ENCODE measurements at places on chromosomes 11 and 22. TPM values are rescaled to one million over a fixed set of nuclear protein-coding genes. Genes with fewer than 3 reads are reported as not detected.

DNA sequence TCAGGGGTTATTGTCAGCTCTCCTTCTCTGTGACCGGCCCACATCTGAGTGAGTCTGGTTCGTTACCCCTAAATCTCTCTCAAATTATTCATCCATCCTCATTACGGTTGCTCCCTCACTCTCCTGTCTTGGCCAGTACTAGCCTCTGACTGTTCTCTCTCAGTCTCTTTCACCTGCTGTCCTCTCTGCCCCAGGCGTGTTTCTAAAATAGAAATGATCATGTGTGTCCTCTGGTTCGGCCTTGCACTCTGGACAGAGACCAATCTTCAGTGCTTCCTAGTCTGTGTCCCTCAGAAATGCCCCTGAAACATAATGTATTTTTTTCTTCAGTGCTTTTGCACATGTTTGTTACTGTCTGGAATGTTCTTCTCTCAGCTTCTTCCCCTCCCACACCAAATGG lies 4.9 kb downstream of the PSMD13 start:
- DNase-seq, result no peak

DNA sequence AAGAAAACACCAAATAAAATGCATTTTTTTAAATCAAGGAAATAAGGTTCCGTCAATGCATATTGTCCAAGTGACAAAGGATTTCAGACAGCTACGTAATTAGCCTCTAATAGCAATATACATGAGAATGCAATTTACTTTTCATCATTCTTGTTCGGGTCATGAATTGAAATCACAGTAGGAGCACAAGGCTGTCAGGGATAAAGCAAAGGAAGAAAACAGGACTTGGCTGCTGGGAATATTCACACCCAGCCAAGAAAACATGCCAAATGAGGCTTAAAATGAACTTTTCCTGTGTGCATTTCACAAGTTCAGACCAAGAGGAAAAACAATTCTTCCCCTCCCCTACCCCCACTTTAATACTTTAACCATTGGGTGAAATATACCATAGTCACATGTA lies 188.6 kb downstream of the CWF19L2 start:
- DNase-seq, result no peak

GRCh38 chr11:57428643-57429042 lies 1.7 kb upstream of the SLC43A3 start:
- DNase-seq, result no peak

GRCh38 chr11:1256257-1257045 lies 33.6 kb downstream of the MUC5B start:
- no peak for DNase-seq

DNA sequence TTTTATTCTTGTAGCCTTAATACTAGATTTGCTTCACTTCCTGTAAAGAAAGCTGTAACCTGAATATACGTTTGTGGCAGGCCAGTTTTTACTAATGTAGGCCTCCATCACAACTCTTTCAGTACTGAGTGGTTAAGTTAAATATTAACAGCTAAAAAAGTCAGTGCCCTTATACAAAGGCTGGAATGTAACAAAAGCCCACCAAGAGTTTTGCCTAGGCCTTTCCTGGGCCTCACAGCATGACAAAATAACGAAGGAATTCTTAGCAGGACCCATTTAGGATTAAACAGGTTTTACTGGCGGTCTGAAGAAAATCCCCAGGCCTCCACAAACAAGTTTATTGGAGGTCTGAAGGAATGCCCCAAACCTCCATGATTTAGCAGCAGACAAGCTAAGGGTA lies 43.7 kb downstream of the PIWIL3 start:
- no peak for DNase-seq

DNA sequence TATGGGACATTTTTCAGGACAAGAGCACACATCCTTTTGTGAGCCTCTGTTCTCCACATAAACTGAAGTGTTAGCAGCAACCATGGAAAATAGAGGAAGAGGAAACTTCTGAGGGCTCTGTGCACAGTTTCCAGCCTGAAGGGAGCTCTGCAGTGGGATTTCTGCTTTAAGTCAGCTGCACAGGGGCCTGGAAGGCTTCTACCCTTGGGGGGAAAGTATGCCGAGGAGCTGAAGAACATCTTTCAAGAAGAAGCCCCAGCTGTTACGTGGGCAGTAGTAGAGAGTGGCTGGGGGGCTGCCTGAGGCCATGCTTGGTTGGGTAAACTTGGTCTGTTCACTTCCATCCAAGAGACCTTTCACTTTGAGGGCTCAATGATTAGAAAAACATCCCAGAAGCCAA lies 82.7 kb upstream of the EED start:
- DNase-seq, result no peak

DNA sequence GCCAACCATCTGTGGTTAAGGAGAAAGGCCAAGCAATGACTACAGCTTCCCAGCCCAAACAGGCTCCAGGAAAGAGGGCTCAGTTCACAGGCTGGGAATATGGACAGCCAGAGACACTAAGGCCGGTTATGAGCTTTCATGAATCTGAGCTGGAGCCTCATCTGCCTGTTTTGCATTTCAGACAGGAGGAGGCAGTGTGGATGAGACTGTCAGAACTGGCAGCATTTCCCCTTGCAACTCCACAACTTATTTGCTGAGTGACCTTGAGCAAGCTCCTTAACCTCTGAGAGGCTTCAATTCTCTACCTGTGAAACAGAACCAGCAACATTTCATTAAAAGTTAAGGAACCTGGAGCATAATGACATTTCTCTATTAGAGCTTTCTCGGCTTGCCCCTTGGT lies 264.0 kb downstream of the ETS1 start:
- DNase-seq, result peak; percentile 52

- DNase-seq, result no peak
These were observed 62.9 kb upstream of the CSNK2A3 start for GRCh38 chr11:11415901-11416300.

DNA sequence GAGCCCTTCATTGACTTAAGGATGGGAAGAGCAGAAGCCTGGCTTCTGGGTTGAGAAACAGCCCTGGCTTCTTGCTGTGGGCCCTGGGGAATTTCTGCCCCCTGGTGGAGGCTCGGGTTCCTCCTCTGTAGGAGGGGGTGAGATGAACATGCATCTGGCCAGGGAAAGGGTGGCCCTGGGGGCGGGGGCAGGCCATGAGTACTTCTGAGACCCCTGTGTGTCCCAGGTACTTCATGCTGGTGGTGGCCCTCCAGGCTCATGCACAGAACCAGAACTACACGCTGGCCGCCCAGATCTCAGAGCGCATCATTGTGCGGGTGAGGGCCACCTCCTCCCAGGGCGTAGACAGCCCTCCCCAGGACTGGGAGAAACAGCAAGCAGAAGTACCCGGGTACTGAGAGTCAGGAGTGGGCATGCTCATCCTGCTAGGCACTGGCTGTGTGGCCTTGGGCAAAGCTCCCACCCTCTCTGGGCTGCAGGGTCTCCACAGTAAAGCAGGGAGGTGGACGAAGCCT lies 15.8 kb downstream of the TMEM258 start:
- DNase-seq, result peak; percentile 56

DNA sequence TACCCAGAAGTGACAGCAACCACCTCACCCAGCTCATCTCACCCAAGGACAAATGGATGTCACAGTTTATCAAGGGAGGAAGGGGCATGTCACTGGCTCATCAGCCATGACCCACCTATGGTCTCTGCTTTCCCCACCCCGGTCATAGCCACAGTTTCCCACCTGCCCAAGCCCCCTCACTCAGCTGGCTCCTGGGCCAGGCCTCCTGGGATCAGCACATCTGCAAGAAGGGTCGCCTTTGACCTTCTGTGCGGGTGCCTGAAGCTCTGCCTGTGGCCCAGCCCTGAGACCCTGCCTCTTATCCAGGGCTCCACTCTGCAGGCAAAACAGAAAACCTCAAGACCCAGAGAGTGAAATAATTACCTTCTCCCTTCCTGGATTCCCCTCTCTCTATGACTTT lies 236.4 kb downstream of the BUD13 start:
- no peak for DNase-seq

- no peak for DNase-seq
These were observed 2.3 kb upstream of the IRAG1 start for GRCh38 chr11:10695833-10696232.

GRCh38 chr11:92376146-92376599 lies 151.6 kb downstream of the FAT3 start:
- DNase-seq, result no peak

GRCh38 chr11:115656669-115657068 lies 152.5 kb upstream of the CADM1 start:
- DNase-seq, result no peak

DNA sequence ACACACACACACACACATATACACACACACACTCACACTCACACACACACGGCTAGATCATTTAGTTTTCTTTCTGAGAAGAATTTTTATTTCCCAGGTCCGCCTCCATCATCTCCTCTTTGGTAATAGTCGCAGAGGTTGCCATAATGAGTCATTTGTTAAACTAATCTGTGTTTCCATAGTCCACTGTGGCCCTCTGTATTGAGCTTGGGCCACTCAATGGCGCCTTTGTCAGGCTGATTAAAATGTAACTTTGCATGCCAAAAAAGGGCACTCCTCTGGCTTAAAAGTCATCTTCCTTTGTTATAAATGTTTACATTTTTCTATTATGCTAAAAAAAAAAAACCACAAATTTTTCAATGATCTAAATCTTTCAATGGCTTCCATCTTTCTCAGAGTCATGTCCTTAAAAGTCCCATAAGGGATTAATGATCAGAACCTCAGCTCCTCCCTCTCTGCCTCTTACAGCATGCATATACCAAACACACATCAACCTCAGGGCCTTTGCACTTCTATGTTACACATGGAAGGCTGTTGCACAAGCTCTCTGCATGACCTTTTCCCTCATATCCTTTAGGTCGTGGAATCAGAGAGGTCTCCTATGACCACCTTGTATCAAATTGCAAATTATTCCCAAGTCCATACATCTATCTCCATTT lies 35.3 kb downstream of the EHF start:
- DNase-seq, result no peak

DNA sequence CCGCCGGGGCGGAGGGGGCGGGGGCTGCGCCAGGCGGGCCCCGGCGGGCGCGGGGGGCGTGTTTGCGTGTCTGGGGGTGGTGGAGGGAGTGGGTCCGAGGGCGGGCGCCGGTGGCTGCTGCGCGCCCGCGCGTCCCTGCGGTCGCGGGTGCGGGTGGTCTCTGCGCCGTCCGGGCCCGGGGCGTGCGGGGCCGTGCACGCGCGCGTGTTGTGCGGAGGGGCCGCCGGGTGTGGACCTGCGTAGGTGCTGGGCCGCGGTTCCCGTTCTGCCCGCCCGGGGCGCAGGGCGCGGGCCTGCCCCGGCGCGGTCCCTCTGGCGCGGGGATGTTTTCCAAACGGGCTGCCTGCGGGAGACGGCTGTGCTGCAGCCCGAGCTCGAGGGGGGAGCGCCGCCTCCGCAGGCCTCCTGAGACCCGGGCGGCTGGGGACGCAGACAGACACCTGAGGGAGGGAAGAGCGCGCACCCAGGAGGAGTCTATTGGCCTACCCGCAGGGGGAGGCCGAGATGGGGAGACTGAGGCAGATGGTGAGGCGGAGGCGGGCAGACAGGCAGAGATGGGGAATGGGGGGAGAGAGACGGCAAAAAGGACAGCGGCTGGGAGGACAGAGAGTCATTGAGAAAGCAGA lies 442 bp downstream of the PELI3 start:
- DNase-seq, result no peak

GRCh38 chr11:120184946-120185705 lies 25.7 kb upstream of the OAF start:
- no peak for DNase-seq

- DNase-seq, result peak; percentile 92
These were observed 49.5 kb downstream of the OR4D9 start for GRCh38 chr11:59560702-59561473.

DNA sequence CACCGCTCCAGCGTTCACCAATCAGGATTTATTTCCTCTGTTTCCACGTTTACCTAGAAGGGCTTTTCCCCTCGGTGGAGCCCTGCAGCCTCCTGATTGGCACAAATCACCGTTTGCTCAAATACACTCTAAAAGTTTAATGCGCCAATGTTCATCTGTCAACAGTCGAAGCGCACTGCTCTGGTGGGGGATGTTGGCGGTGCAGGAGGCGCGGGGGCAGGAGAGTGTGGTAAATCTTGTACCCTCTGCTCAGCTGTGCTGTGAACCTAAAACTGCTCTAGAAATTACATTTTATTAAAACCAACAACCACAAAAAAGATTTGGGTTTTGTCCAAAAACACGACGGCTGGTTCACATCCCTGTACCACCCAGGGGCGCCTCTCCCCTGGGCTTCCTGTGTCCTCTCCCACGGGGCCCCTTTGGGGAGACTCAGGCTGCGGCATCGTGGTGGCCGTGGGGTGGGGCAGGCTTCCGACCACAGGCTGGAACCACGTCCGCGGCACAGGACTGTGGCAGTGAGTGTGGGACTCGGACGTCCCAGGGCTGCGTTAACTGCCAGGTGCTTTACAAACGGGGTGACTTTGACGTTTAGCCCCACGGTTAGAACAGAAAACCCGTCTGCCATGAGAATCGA lies 13.5 kb downstream of the TTLL8 start:
- DNase-seq, result no peak

DNA sequence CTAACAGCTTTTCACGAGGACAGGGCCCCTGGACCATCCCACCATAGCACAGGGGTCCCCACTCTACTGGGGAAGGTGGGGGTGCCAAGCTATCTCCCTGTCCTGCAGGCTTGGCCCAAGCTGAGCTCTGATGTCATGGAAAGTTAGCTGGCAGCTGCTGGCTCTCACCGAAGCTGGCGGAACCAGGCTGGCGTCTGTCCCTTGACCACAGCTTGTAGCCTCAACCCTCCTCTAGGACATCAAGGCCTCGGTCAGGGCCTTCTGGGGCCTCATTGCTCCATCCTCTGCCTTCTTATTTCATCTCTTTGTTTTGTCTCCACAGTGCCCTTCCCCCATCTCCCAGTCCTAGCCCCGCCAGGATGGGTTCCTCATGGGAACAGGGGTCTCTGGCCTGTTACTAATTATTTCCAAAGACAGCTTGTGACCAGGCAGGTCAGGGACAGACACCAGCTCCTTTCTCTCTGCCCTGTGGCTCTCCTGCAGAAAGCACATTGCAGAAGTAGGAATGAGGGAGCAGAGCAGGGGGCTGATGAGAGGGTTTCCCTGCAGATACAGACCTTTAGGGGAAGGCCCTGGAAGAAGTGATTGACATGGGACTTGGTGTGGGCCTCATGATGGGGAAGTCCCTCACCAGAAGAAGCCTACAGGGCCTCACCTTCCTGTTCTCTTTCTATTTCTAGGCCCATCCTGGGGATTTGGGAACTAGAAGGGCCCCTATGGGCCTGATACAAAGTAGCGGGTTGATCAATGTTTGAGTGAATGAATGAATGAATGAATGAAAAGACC lies 97.5 kb upstream of the ALX4 start:
- DNase-seq, result no peak

Gene TYR
- not detected for total RNA-seq

Gene CADM1
- 0.49 TPM for total RNA-seq

Gene MPPED2
- total RNA-seq, result 1.0 TPM

Gene BTBD18
- total RNA-seq, result not detected

Gene IGLL5
- total RNA-seq, result 46.9 TPM

Gene DDX25
- total RNA-seq, result not detected

Gene USP2
- not detected for total RNA-seq

Gene TMEM151A
- 0.17 TPM for total RNA-seq

Gene PANX2
- 0.59 TPM for total RNA-seq

Gene DKK3
- total RNA-seq, result not detected

Measured in B cell (primary cell).